Stimulated activated CD4-positive, alpha-beta T cell treated with anti-CD3 and anti-CD28 coated beads, Interleukin-15, amount 100 ng/mL, for 1 hour (primary cell): ENCODE measurements at places on chromosomes 6 and 20.

- no peak for DNase-seq
Observed at GRCh38 chr6:108896111-108896661, 48.0 kb downstream of the ARMC2 start.

DNA sequence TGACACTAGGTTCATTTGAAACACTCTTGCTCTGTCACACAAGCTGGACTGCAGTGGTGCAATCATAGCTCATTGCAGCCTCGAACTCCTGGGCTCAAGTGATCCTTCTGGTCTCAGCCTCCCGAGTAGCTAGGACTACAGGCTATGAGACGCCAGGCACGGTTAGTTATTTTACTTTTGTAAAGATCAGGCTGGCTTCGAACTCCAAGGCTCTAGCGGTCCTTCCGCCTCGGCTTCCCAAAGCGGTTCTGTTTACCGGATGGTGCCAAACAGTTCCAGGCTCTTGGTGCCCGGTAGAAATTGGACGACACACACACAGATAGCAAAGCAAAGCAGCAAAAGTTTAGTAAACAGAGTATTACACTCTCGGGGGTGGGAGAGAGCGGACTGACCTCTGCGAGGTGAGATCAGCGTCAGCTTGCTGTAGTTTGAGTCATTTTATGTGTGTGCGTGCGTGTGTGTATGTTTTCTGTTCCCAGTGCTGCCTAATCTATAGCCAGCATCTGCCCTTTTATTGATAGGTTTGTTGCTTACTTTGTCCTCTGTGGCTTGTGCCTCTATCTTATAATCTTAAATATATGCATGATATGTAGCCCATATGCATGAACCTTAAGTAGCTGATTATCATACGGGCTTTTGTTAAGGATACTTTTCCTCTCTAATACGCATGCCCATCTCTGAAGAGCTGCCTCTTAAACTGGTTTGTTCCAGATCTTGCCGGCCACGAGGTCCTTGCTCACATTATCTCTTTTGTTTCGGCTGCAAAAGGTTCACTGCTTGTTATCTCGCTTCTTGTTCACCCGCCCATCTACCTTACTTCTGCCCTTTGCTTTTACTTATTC lies 75.2 kb downstream of the OR2B2 start:
- no peak for DNase-seq

DNA sequence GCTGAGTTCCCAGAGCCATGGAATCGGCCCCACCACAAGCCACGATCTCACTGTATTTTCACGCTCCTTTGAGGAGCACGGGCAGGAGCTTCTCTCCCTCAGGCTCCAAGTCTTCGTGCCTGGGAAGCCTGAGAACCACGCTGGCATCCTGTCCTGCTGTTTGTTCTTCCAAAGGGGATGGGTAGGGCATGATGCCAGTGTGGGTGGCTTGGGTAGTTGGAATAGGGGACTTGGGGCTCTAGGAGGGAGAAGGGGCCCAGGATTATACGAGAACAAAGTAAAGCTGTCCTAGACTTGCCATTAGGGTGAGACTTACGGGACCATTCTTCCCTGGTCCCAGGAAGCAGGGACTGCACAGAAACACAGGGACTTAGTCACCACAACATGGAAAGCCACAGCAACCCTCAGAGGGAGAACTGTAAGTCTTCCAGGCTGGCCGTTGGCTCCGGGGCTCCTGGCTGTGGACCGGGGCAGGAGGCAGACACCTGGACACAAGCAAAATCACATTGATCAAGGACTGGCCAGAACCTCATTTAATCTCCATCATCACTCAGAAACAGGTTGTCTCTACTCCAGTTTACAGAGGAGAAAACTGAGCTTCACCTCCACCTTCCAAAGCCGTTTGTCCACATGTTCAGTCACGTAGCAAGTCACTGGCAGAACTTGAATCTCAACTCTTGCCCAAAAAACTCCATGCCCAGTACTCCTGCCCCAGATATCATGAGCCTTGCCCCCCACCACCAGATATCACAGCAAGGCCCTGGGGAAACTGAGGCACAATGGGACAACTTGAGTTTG lies 1.3 kb downstream of the CCN5 start:
- DNase-seq, result no peak

- no peak for DNase-seq
Observed at GRCh38 chr6:168934660-168935627, 318.7 kb downstream of the THBS2 start.

GRCh38 chr6:152401978-152402377 lies 235.2 kb downstream of the SYNE1 start:
- DNase-seq, result no peak

DNA sequence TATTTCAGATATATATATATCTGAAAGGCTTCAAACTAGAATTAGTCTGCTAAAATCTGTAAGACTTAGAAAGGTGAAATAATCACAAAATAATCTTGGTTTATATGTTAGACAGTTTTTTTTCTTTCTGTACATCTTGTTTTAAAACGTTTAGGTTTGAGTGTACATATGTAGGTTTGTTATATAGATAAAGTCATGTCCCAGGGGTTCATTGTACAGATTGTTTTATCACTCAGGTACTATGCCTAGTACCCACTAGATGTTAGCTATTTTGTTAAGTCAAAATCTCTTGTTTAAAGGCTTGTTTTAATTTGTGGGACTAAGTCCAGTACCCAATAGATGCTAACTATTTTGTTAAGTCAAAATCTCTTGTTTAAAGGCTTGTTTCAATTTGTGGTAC lies 1339.0 kb upstream of the CITED2 start:
- no peak for DNase-seq

DNA sequence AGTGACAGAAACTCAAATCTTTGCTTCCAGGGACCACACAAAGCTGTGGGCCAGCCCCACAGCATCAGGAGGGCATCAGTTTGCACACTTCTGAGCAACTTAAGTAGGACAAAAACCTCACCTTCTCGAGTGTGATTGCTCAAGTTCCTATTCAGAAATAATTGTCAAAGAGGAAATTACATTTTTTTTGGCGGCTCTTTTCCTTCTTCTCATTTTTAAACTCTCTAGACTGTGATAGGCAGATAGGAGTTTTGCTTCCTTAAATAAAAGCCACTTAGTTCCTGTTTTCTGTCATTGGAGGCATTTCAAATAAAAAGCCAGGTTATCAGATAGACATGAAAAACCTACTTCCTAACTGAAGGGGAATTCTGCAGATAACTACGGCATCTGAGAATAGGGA lies 11.2 kb upstream of the TAGAP start:
- no peak for DNase-seq

GRCh38 chr6:3367630-3368029 lies 89.2 kb downstream of the SLC22A23 start:
- no peak for DNase-seq

GRCh38 chr6:64459411-64459944 lies 823.9 kb downstream of the PHF3 start:
- no peak for DNase-seq

GRCh38 chr6:78340755-78341154 lies 526.6 kb upstream of the IRAK1BP1 start:
- no peak for DNase-seq

DNA sequence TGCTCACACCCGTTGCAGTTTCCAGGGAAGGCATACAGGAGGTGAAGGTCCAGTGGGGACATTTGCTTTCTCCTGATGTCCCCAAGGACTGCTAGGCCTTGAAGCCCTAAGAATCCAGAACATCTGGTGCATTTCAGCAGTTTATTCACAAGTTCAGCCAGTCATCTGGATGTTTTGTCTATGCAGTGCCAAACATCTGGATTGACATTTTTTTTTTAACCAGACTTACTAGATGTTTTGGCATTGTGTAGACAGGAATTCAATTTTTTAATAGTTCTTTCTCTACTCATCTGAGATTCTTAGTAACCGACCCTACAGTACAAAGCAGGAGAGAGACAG lies 256.2 kb downstream of the CLIC5 start:
- DNase-seq, result no peak

- DNase-seq, result no peak
Observed at GRCh38 chr6:128412680-128413079, 107.7 kb downstream of the PTPRK start.

- DNase-seq, result no peak
Observed at GRCh38 chr20:55961376-55962330, 43.7 kb downstream of the CBLN4 start.

DNA sequence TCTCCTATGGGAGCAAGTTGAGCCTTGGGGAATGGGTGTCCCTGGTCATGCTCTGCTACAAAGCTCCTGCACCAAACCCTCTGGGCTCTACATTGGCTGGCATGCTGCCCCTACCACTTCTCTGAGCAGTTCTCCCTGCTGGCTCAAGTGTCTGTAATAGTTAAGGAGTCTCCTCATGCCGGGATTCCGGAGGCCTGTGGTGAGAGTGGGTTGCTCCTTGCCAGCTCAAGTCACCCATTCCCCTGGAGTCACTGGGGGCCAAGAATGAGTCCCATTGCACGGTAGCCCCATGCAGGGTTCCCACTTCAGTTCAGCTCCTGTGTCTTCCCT lies 173.9 kb downstream of the PRDM13 start:
- no peak for DNase-seq

DNA sequence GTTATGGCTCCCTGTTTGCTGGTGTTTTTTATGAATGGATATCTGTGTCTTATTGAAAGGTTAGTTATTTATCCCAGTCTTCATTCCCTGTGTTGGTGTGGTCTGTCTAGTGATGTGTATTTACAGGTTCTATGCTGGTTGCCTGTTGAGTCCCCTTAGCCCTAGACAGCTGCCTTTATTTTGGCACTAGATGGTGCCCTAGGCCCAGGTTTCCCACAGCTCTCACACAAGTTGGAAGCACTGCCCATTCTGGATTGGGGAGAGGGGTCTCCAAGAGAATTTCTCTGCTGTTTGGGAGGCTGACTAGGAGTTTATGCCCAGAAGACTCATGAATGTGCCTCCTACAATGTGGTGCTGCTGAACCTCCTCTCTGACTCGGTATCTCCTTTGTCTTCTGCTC lies 12.4 kb downstream of the GRM1 start:
- DNase-seq, result no peak
